T-helper 9 cell (primary cell): ENCODE measurements at places on chromosomes 6 and 20.
A peak's percentile ranks its signal among the peaks of the same experiment; 100 is the strongest.

GRCh38 chr20:11001764-11002540, 328.2 kb upstream of the JAG1 start:
- DNase-seq, result no peak

DNA sequence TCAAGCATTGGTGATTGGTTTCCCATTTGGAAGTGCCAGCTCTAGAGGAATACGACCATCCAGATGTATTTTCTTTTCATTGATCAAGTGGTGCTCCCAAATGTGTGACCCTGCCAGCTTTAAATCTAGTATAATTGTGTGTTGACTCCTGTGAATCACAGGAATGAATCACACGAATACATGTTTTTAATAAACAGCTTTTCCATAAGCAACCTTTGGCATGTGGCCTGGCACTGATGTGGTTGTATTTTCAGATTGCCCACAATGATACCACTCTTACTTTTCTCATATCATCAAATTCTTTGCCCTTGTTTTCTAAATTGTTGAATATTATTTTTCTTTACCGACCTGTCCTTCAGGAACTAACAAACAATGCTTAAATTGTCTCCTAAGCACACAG, 367 bp downstream of the GSTA3 start:
- no peak for DNase-seq

- DNase-seq, result no peak
Observed at GRCh38 chr6:26544473-26544872, 6.3 kb downstream of the HMGN4 start.

DNA sequence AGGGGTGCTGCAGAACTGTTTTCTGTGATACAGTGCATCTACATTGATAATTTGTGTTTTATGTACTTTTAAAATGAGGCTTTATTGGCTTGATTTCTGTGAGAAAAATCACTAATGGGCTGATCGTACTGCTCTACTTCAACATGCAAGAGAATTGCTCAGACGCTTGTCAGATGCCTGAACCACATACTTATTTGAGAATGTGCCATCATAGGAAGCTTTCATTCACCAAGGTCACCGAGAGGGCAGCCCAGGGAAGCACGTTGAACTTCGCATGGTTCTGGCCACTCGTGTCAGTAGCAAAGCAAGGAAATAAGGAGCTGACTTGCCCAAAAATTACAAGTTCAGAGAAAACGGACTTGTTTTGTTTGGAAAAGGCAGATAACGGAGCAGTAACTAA, 168.5 kb upstream of the AKAP12 start:
- DNase-seq, result no peak

DNA sequence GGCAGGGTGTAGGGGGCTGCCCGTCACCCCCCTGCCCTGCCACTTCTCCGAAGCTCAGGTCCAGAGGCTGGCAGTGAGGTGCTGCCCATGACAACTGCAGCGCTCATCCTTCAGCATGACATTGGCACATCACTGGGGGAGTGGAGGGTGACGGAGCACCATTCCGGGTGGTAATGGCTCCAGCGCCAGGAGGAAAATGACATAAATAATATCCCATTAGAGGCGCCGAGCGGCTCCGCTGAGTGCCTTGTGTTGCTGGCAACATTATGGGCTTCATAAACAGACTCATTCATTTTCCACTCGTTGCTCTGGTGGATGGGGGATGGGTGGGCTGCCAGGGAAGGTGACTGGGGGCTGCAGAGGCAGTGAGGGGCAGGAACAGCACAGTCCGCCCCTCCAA, 56.9 kb upstream of the CTNNBL1 start:
- DNase-seq, result no peak

GRCh38 chr6:33430991-33431879, 11.4 kb downstream of the SYNGAP1 start:
- DNase-seq, result peak; percentile 73

DNA sequence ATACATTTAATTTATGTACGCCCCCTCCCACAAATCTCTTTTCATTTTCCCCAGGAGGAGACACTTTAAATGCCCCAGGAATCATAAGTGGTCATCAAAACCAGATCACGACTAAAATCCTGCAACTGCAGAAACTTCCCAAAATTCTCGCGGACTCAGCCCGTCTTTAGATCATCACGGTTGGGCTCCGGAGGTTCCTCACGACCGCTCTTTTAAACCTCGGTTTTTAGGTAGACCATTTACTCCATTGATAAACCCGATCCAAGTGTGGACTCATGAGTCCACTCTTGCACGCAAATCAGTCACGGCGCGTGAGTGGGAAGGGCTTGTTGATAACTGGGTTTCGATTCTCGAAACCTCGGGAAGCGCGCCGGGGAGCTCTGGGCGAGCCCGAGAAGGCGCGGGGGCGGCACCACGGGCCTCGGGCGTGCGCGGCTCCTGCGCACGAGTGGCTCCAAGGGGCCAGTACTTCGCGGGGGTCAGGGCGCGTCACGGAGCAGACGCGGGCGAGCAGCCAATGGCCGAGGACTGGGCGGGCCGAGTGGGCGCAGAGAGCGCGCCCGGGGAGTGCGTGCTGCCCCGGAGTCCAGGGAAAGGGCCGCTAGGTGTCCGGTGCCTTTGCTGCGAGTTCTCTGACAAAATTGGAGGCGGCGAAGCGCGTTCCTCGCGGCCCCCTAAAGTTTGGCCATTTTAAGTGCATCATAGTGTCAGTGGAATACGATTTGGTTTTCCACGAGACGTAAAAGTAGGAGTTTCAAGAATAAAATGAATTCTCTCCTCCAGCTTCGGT, 635 bp upstream of the TENT5A start:
- DNase-seq, result peak; percentile 34

GRCh38 chr6:143368426-143368825, 82.1 kb downstream of the ADAT2 start:
- DNase-seq, result no peak

DNA sequence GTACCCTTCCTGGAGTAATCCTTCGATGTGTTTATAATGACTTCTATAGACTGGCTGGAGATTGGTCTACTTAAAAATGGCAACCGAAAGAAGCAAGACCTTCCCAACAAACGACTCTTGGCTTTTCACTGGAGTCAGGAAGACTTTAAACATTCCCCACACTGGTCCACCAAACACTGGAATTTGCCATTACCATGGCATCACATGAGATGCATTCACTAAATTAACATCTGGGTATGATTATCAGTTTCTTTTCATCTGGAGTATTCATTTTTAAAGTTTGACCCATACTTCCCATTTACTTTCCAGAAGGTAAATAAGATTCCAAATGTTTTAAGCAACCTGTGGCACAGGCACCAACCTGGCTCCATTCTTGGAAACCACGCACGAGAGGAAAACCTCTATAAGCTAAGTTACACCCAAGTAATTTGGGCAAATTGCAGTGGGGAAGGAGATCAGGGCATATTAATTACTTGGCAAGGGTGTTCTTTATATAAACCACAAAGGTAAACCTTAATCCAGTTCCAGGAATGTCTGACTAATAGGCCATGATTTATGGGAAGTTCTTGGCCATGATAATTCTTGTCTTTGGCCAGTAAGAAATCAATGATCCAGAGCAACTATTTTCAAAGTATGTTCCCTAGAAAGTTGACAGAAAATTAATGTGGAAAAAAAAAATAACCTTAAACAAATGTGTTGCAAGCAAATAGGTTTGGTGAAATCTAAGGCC, 190.0 kb upstream of the COL21A1 start:
- no peak for DNase-seq

GRCh38 chr6:10759312-10759839, 11.8 kb downstream of the TMEM14B start:
- DNase-seq, result no peak

DNA sequence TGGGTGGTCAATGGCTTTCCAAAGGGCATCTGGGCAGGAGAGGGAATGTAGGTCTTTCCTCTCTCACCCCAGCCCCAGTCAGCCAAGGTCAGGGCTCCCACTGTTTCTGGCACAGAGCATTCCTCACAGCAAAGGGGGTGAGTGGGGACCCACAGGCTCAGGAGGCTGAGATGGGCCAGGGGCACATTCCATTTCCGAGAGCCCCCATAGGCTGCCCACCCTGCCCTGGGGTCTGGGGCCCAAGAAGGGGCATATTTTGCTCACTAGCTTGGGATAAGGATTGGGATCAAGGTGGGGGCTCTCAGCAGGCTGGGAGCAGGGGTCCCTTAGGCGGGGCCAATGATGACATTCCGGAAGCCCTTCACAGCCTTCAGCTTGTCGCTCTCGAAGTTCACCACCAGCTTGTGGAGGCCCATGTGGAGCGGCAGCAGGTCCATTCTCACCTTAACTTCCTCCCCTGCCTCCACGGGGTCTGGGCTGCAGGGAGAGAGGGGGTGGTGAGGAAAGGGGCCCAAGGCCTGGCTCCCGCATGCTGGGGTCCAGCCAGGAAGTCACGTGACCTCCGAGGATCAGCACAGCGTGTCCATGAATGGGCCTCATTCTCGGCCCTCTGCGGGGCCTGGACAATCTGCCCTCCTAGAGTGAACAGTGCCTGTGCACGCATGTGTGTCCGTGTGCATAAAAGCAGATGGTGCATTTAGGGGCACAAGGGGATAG, 35.0 kb downstream of the TGM2 start:
- no peak for DNase-seq

- no peak for DNase-seq
Observed at GRCh38 chr6:21085211-21085610, 508.3 kb upstream of the SOX4 start.

DNA sequence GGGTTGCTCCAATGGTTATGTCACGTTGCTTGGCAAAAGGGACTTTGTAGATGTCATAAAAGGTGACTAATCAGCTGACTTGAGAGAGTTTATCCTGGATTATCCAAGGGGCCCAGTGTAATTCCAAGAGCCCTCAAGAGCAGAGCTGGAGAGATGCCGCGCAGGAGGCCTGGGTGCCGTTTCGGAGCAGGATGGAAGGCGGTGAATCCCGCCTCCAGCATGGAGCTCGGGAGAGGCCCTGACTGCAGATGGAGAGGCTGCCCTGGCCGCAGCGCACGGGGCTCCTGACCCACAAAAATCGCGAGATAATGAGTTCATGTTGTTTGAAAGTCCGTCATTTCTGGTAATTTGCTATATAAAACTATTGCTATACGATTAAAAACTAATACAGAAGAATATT, 219.8 kb downstream of the ZDHHC14 start:
- DNase-seq, result no peak

DNA sequence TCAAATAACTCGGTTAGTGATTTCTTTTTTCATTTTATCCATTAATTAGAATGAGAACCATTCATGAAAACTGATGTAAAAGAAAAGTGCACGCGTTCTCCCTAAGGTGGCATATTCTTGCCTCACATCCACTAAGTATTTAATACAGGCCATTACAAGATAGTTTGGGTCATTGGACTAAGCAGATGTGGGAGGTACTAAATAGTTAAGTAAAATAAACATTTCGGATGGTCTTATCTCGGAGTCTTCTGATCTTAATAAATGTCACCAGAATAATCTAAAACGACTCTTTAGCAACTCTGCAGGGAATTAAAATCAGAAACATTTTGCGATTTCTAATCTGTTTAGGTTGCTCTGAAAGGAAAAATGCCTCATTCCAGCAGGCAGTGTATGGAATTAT, 78.7 kb downstream of the RFX6 start:
- DNase-seq, result no peak

DNA sequence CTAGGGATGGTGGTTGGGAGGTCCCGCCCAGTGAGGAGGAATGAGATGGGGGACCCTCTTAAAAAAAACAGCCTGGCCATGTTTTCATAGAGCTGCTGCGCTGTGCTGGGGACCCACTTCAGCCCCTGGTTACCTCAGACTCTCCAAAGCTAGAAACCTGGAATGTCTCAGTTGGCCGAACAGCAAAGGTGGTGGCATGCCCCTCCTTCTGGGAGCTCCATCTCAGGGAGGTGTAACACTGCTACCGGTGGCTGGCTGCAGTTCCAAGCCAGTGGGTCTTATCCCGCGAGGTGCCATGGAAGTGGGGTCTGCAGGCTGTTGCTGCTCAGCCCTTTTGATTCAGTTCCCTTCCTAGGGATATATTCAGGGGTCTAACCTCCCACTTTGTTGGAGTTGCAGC, 35.7 kb upstream of the TFB1M start:
- no peak for DNase-seq

- no peak for DNase-seq
Observed at GRCh38 chr6:84599991-84600390, 164.4 kb downstream of the TBX18 start.

- DNase-seq, result no peak
Observed at GRCh38 chr6:154745243-154745642, 12.0 kb downstream of the SCAF8 start.

- no peak for DNase-seq
Observed at GRCh38 chr20:13813910-13814309, 29.1 kb downstream of the NDUFAF5 start.

DNA sequence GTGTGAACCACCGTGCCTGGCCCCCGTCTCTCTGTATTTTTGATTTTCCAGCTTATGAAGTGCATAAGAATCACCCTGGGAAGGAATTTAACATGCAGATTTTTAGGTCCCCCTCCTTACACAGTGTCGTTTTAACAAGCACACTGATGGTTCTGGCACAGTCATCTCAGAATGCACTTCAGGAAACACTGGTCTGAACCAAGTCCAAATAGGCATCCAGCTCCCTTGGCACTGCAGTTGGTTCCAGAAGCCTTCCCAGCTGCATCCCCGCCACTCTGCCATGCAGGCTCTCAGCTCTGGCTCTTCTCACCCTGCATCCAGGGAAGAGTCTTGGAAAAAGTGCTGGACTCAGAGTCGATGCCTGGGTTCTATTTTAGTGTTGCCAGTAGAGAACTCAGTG, 20.1 kb downstream of the RIPOR2 start:
- DNase-seq, result no peak

GRCh38 chr6:168417679-168418557, 23.1 kb upstream of the SMOC2 start:
- DNase-seq, result no peak

GRCh38 chr6:97805596-97805995, 522.6 kb upstream of the MMS22L start:
- no peak for DNase-seq

- DNase-seq, result no peak
Observed at GRCh38 chr6:27471365-27472115, 1.4 kb downstream of the ZNF184 start.

GRCh38 chr20:25606094-25606695, 17.6 kb downstream of the NANP start:
- no peak for DNase-seq

GRCh38 chr6:44192428-44193041, 24.2 kb upstream of the MYMX start:
- DNase-seq, result no peak

DNA sequence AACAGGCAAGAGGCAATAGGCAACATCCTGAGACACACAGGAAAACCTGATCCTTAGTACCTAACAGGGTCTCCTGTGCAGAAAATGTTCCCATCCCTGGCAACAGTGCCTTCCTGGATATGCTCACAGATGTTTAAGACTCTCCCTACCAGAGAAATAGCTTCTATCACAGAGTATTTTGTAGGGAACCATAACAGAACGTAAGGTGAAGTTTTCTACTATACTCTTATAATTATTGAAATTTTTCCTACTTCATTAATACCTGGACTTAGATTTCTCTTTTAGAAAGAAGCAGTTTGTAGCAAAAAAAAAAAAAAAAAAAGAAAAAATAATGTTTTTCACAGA, 33.5 kb upstream of the LGSN start:
- DNase-seq, result no peak

DNA sequence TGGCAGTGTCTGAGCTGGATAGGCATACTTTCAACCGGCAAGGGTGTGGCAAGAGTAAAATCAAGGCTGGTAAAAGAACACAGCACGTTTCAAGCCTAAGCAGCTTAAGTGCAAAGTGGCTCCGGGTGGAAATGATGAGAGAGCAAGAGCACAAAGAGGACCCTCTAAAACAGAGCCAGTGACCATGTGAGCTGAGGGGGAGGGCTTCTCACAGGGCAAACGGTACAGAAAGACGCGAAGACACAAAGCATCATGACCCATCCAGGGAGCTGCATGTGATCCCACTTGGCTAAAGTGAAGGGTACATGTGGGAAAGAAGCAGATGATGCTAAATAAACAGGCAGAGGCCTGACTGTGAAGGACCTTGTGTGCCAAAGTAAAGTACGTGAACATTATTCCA, 25.7 kb downstream of the FKBP5 start:
- no peak for DNase-seq
